ENCODE measurements at places on chromosomes 1 and 21. TPM values are rescaled to one million over a fixed set of nuclear protein-coding genes. Genes with fewer than 3 reads are reported as not detected.

Gene OR2T2
- not detected for total RNA-seq

Gene ARL8A
- 20.1 TPM for total RNA-seq

Gene CFHR2
- total RNA-seq: not detected

Gene AADACL4
- total RNA-seq: not detected

Gene TRPM2
- under 0.01 TPM for total RNA-seq

Gene FAM78B
- total RNA-seq: 0.77 TPM

Gene IL23R
- total RNA-seq: not detected

Gene ST6GALNAC5
- 4.4 TPM for total RNA-seq

Gene FAM110D
- total RNA-seq: under 0.01 TPM

Gene PGLYRP3
- not detected for total RNA-seq

Gene EFNA3
- 0.50 TPM for total RNA-seq

Gene CCDC190
- 0.11 TPM for total RNA-seq

Gene C1orf141
- not detected for total RNA-seq

Gene CDK18
- total RNA-seq: 0.62 TPM

Gene OR6K3
- not detected for total RNA-seq

All from uterine smooth muscle cell (primary cell).